ENCODE measurements at places on chromosomes 5 and 9.

DNA sequence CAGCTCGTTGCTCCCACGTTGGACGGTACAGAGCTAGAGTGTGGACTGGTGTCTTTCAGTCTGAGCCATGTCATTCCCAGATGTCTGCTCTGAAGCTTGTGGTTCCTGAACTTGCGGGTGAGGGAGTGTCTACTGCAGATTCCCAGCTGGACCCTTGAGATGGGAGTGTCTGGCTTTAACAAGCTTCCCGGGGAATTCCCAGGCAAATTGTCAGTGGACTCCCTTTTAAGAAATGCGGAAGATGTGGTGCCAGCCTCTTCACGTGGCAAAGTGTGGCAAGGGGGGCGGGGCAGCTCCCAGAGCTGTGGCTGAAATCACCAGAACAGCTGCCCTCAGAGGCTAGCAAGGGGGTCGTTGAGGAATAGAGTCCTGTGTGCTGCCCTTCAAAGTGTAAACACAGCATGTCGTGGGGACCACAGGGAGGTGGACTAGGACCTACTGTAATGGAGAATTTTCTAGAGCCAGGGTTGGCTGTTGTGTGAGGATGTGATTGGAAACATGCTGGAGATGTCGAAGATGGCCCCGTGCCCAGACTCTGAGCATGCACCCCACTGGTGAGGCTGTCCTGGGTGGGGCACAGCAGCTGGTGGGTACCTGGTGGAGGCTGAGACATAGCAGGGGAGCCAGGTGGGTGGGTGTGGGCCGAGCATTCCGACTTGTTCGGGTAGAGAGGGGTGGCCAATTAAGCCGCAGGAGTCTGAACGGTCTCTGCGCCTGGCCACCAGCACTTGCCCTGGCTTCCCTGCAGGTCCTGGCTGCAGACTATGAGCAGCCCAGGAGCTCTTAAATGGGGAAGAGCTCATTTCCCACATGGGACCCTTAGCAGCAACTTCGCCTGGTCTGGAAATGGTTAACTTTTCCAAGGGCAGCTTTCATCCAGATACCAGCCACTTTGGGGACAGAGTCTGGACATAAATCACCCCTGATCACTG lies 37.4 kb downstream of the PRRX2 start:
- no peak for DNase-seq

- no peak for DNase-seq
These were observed 9.4 kb upstream of the GABRA6 start for GRCh38 chr5:161676103-161676502.

DNA sequence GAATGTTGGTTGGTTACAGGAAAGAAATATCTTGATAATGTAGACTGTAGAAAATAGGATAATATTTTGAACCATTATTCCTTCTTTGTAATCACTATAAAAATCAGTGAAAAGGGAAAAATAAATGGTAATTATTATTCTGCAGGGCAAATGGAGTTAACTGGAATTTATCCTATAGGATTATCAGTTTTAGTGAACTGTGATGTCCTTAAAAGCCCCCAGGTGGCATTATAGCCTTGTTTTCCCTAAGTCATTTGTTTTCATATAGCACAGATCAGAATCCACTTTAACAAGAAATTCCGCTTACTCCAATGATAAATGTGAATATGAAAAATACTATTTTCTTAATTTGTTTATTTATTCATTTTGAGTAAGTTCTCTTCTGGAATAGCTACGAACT lies 26.2 kb upstream of the WDR41 start:
- DNase-seq: no peak

DNA sequence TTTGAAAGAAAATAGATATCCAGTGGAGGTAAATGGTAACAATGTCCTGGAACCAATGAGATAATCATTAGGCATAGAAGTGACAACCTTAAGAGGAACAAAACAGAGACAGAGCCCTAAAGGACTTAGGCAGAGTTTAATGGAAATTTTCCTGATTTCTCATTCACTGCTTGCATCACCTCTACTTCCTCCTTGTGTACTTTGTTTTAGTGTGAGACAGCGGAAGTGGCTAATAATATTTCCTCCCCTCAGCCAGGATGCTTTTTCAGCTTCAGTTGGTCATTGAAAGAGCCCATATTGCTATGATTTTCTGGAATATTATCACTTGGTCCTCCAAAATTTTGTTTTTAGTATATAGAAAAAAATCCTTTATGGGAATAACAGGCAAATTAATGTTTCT lies 153.4 kb upstream of the MPDZ start:
- DNase-seq: no peak

GRCh38 chr5:112800891-112801290 lies 60.2 kb upstream of the SRP19 start:
- no peak for DNase-seq

GRCh38 chr5:142499591-142500226 lies 174.9 kb upstream of the SPRY4 start:
- no peak for DNase-seq

DNA sequence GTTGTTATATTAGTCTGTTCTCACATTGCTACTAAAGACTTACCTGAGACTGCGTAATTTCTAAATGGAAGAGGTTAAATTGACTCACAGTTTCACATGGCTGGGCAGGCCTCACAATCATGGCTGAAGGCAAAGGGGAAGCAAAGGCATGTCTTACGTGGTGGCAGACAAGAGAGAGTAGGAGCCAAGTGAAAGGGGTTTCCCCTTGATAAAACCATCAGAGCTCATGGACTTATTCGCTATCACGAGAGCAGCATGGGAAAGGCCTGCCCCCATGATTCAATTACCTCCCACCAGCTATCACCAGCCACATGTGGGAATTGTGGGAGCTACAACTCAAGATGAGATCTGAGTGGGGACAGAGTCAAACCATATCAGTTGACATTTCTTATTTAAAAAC lies 374.5 kb upstream of the RORB start:
- DNase-seq: no peak

GRCh38 chr5:60262576-60263295 lies 369.2 kb upstream of the PDE4D start:
- no peak for DNase-seq

GRCh38 chr9:37566716-37567115 lies 9.5 kb downstream of the FBXO10 start:
- no peak for DNase-seq

DNA sequence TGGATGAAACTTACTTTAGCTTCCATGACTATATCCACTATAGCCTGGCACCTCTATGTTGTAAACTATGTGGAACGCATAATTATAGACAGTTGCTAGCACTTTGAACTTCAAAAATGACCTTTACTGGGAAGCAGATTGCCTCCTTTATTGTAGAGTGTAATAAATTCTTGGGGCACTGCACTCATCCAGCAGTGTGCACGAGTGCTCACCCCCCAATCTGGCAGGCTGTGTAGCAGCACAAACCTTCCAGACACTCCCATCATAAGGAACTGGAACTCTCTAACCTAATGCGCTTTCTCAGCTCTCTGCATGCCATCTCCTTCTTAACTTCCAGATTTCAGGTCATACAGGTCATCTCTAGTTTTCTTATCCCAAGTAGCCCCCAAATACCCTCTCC lies 1.5 kb upstream of the PDE6A start:
- no peak for DNase-seq

GRCh38 chr9:120773256-120773655 lies 20.0 kb downstream of the FBXW2 start:
- no peak for DNase-seq

GRCh38 chr5:44674461-44674860 lies 134.3 kb upstream of the MRPS30 start:
- DNase-seq: no peak

- DNase-seq: no peak
These were observed 26.1 kb upstream of the LARP1 start for GRCh38 chr5:154728939-154729588.

DNA sequence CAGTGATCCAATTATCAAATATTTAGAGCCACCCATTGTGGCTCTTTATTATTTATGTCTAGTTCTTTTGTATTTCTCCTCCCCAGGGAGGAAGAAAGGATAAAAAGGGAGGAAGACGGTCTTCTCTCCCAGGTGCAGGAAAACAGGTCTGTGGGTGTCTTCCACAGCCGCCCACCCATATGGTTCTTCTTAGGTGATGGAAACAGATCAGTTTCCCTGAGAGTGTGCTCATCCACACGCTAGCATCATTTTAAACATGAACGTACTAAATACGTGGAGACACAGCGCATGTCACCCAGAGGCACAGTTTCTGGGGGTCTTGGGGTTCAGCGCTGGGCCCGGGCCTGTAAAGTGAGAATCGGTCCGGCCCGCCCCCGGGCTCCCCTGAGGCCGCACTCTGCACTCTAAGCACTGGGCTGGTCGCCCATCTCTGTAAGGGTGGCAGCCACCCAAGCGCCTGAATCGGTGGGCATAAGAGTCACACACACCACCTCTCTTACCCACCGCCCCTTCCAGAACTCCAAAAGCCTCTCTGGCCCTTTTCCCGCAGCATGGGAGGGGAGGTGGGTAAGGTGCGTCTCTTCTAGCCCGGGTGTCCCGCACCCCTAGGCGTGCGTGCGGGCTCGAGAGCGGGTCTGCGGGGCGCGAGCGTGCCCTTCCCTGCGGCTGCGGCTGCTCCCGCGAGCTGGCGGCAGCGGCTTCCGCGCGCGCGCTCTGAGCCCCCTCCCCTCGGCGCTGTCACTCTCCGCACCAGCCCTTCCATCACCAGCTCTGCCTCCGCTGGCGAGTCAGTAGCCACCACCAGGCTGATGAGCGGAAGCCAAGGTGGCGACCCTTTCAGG lies 1.3 kb downstream of the PTCH1 start:
- DNase-seq: peak; percentile 22

GRCh38 chr9:77661566-77662085 lies 13.5 kb upstream of the GNA14 start:
- DNase-seq: no peak

GRCh38 chr5:116145416-116145815 lies 60.6 kb downstream of the COMMD10 start:
- no peak for DNase-seq

GRCh38 chr5:93941897-93942296 lies 200.5 kb upstream of the POU5F2 start:
- DNase-seq: no peak

All from activated CD4-positive, alpha-beta T cell treated with anti-CD3 and anti-CD28 coated beads, Interleukin-2, amount 50 U/mL, for 1 hour (primary cell).